Non-pigmented ciliary epithelial cell (primary cell): ENCODE measurements at places on chromosomes 5 and 9.

- DNase-seq: no peak
Measured at GRCh38 chr9:93612796-93613154, 36.4 kb downstream of the PHF2 start.

DNA sequence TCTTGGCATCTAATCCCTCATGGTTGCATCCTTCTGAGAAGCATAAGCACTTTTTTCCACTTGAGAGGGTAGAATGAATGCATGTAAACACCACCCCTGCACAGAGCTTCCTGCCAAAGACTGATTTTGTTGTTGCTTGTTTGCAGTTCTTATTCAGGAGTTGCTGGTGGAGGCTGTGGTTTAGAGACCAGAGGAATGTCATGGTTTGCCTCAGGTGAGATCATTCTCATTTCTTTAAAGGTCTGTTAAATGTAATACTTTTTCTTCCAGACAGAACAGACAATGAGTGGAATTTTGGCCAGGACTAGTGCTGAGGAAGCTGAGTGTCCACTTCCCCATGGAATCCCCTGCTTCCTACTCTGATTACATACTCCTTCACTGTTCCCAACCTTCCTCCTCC is 3.2 kb upstream of the TNC start:
- peak; percentile 36 for DNase-seq

- no peak for DNase-seq
Measured at GRCh38 chr9:129619787-129620668, 873 bp downstream of the C9orf50 start.

- peak; percentile 51 for DNase-seq
Measured at GRCh38 chr5:64811050-64811640, 42.4 kb downstream of the CWC27 start.

DNA sequence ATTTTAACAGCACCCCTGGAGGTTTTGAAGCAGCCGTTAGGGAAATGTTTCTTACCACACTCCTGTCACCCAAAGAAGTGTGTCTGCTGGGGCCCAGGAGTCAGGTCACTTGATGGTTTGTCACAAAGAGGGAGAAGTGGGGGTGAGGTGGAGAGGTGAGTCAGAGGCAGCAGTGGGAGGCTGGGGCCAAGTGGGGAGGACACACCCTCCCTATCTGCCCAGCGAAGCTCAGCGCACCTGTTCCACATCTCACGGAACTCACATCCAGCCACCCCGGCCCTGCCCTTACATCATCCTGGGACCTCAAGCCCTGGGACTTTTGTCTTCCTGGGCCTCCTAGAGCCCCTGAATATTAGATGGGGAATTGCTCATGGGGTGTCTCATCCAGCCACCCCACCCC is 171.1 kb upstream of the SMIM23 start:
- DNase-seq: no peak

- no peak for DNase-seq
Measured at GRCh38 chr9:131610231-131610761, 65.0 kb downstream of the PRRT1B start.

DNA sequence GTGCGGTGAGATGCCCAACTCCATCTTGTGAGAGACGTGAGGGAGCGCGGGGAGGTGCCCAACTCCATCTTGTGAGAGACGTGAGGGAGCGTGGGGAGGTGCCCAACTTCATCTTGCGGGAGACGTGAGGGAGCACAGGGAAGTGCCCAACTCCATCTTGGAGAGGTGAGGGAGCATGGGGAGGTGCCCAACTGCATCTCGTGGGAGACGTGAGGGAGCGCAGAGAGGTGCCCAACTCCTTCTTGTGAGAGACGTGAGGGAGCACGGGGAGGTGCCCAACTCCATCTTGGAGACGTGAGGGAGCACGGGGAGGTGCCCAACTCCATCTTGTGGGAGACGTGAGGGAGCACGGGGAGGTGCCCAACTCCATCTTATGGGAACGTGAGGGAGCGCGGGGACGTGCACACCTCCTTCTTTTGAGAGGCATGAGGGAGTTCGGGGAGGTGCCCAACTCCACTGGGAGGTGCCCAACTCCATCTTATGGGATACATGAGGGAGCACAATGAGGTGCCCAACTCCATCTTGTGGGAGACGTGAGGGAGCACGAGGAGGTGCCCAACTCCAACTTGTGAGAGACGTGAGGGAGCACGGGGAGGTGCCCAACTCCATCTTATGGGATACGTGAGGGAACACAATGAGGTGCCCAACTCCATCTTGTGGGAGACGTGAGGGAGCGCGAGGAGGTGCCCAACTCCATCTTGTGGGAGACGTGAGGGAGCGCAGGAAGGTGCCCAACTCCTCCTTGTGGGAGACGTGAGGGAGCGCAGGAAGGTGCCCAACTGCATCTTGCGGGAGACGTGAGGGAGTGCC is 235.4 kb downstream of the CACNA1B start:
- DNase-seq: no peak
